Psoas muscle (tissue), 8 donors: ENCODE measurements at places on chromosomes 6 and 20. TPM values are rescaled to one million over a fixed set of nuclear protein-coding genes. Genes with fewer than 3 reads are reported as not detected.

DNA sequence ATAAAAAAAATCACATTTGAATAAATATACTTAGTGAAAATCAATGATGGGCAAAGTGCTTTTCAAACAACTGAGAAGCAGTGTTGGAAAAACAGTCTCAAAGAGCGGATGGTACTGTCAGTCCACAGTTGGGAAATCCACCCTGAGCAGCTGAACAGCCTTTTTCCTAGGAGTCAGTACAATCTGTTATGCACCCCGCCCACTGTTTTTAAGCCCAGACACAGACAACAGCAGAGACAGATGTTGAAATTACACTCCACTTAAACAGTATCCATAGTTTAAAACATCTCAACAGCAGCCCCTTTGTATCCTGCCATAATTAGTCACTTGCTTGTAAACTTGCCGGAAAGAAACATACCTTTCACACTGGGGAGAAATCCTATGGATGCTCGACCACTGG lies 372 bp downstream of the KIAA0408 start:
- H3K27ac ChIP-seq, result peak overlapping the region; percentile 97
- H3K4me3 ChIP-seq, result peak overlapping the region; percentile 79
- H3K27me3 ChIP-seq, result no peaks in the 10 kb centered on the region

DNA sequence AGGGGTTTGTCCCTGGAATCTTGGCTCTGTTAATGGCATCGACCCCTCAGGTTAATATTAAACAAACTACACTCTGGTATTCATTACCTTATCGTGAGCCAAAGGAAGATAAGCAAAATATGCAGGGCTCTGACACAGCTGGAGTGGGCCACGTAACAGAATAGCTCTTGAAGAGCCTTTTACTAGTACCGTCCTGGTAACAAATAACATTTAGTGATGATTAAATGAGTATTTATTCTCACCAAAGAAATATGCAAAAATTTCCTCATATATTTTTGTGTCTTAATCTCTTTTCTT lies 20.1 kb upstream of the UTRN start:
- DNase-seq, result no peak
- H3K27ac ChIP-seq, result peak overlapping the region; percentile 74
- H3K27me3 ChIP-seq, result no peaks in the 10 kb centered on the region
- peaks cover 24% of the 10 kb centered on the region for H3K4me1 ChIP-seq

GRCh38 chr6:140636908-140637402 lies 1262.5 kb upstream of the CITED2 start:
- no peak overlapping the region for H3K4me3 ChIP-seq
- no peaks in the 10 kb centered on the region for H3K27me3 ChIP-seq
- no peak overlapping the region for H3K27ac ChIP-seq
- DNase-seq, result no peak

DNA sequence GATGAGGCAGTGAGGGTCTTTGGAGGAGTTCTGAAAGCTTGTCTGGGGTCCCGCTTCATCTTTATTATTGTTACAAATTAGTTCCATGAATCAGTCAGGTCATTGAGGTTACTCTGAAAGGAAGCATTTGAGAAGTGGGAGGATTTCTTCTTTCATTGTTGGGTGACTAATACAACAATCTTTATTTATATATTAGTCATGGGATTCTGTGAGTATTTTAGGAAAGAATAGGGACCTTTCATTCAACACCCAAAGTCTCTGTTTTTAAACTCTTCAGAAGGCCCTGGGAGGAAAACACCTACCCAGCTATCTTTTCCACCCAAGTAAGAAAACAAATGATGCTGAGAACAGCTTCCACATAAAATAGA lies 98.3 kb downstream of the SOD2 start:
- no peaks in the 10 kb centered on the region for H3K27me3 ChIP-seq
- H3K4me3 ChIP-seq, result no peak overlapping the region
- no peaks in the 10 kb centered on the region for H3K36me3 ChIP-seq
- no peak overlapping the region for H3K27ac ChIP-seq
- DNase-seq, result no peak

DNA sequence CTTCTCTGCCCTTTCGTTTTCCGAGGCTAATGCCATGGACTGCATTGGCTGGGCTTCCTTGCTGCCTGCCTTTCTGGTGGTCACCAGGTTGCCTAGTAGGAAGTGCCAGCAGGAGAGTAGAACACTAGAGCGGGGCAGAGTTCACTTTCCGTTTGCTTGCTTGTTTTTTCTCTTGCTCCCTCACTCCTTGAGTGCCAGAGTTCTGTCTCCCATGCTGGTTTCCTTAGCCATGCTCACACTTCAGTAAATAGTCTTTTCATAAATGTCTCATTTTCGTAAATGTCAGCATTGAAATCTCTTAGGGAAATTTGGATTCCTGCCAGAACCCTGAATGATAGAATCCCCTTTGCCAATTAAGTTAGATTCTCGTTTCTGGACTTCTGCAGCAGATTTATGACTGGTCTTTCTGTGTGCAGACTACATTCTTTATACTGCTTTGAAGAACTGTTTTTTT lies 63.9 kb downstream of the FAM83B start:
- H3K27me3 ChIP-seq, result no peaks in the 10 kb centered on the region
- no peak overlapping the region for H3K4me3 ChIP-seq
- no peaks in the 10 kb centered on the region for H3K36me3 ChIP-seq
- no peak for DNase-seq
- H3K4me1 ChIP-seq, result no peaks in the 10 kb centered on the region
- no peak overlapping the region for H3K27ac ChIP-seq

TNNC2 gene
- total RNA-seq, result 1,390 TPM

DNA sequence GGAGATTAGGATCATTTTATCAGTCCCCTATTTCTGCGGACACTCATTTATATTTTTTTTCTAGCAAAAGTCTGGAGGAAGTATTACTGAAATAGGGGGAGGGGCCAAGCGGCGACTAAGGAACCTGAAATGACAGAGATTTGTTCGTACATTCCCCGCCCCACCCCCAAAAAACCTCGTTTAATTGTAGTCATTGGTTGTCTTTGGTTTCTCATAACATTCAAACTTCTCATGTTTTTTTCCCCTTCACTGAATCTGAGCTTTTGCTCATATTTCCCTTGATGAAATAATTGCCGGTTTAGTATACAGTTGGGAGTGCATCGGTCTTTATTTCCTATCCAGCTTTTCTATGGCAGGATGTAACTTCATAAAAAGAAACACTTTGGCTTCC lies 768 bp upstream of the FYN start:
- no peaks in the 10 kb centered on the region for H3K27me3 ChIP-seq
- no peak overlapping the region for H3K27ac ChIP-seq
- no peaks in the 10 kb centered on the region for H3K4me1 ChIP-seq
- H3K36me3 ChIP-seq, result no peaks in the 10 kb centered on the region
- peak overlapping the region; percentile 72 for H3K4me3 ChIP-seq
- DNase-seq, result peak; percentile 27

CST5 gene
- total RNA-seq, result not detected

DNA sequence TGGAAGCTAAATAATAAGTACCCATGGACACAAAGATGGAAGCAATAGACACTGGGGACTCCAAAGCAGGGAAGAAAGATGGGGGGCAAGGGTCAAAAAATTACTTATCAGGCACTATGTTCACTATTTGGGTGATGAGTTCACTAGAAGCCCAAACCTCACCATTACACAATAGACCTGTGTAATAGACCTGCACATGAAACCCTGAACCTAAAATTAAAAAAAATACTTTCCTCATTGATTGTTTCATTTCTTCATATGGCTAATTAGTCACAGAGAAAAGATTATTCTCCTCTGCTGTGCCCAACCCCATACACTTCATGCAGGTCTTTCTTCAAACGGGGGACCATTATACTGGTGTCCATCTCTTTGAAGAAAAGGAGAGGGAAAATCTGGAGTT lies 213.0 kb upstream of the DTNBP1 start:
- no peak for DNase-seq
- no peak overlapping the region for H3K27ac ChIP-seq
- no peak overlapping the region for H3K4me3 ChIP-seq
- H3K27me3 ChIP-seq, result no peaks in the 10 kb centered on the region
- H3K36me3 ChIP-seq, result no peaks in the 10 kb centered on the region

- DNase-seq, result no peak
- no peak overlapping the region for H3K27ac ChIP-seq
- no peaks in the 10 kb centered on the region for H3K27me3 ChIP-seq
Observed at GRCh38 chr6:19287928-19288327, 549.2 kb upstream of the ID4 start.

GRCh38 chr20:17825960-17826843 lies 126.4 kb downstream of the BANF2 start:
- peak overlapping the region; percentile 53 for H3K27ac ChIP-seq
- no peak for DNase-seq
- H3K4me1 ChIP-seq, result no peaks in the 10 kb centered on the region
- H3K4me3 ChIP-seq, result no peak overlapping the region
- H3K36me3 ChIP-seq, result no peaks in the 10 kb centered on the region

GRCh38 chr6:134070271-134070670 lies 17.8 kb upstream of the SLC2A12 start:
- no peaks in the 10 kb centered on the region for H3K36me3 ChIP-seq
- H3K27ac ChIP-seq, result no peak overlapping the region
- no peak for DNase-seq
- no peaks in the 10 kb centered on the region for H3K4me1 ChIP-seq
- H3K27me3 ChIP-seq, result no peaks in the 10 kb centered on the region
- no peak overlapping the region for H3K4me3 ChIP-seq

GRCh38 chr20:13718171-13718570 lies 66.5 kb downstream of the ESF1 start:
- H3K4me3 ChIP-seq, result no peak overlapping the region
- peaks cover 3% of the 10 kb centered on the region for H3K36me3 ChIP-seq
- no peak overlapping the region for H3K27ac ChIP-seq
- no peak for DNase-seq

PPP1R14C gene
- total RNA-seq, result 22.5 TPM

- no peaks in the 10 kb centered on the region for H3K36me3 ChIP-seq
- DNase-seq, result no peak
- H3K27ac ChIP-seq, result no peak overlapping the region
Observed at GRCh38 chr6:132973514-132973993, 159.2 kb downstream of the RPS12 start.

- H3K27ac ChIP-seq, result no peak overlapping the region
- no peak overlapping the region for H3K4me3 ChIP-seq
- H3K4me1 ChIP-seq, result no peaks in the 10 kb centered on the region
- H3K36me3 ChIP-seq, result no peaks in the 10 kb centered on the region
- H3K27me3 ChIP-seq, result no peaks in the 10 kb centered on the region
Observed at GRCh38 chr6:118783931-118784550, 109.9 kb upstream of the ASF1A start.

TRDN gene
- total RNA-seq, result 565 TPM

FLRT3 gene
- total RNA-seq, result 3.1 TPM

DNA sequence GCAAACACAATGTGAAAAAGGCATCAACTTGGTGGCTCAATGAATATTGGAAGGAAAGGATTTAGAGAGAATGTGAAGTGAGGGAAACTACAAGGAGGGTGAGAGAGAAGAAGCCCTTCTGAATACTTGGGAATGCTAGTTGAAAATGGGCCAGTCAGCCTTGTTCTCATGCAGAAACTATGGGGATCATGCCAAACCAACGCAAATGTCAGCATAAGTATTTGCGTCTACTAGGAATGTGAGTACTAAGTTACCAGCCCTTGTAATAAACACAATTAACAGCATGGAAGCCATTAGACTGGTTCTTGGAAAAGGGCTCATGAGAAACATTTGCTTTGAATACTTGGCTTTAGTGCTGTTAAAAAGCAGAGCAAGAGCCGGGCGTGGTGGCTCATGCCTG lies 54.9 kb upstream of the AIG1 start:
- no peak overlapping the region for H3K4me3 ChIP-seq
- no peak for DNase-seq
- no peaks in the 10 kb centered on the region for H3K36me3 ChIP-seq
- H3K27me3 ChIP-seq, result no peaks in the 10 kb centered on the region
- no peak overlapping the region for H3K27ac ChIP-seq

GRCh38 chr20:2822073-2822472 lies 5.9 kb downstream of the TMEM239 start:
- no peak overlapping the region for H3K4me3 ChIP-seq
- DNase-seq, result no peak
- no peak overlapping the region for H3K27ac ChIP-seq
- H3K36me3 ChIP-seq, result no peaks in the 10 kb centered on the region
- no peaks in the 10 kb centered on the region for H3K4me1 ChIP-seq

DNA sequence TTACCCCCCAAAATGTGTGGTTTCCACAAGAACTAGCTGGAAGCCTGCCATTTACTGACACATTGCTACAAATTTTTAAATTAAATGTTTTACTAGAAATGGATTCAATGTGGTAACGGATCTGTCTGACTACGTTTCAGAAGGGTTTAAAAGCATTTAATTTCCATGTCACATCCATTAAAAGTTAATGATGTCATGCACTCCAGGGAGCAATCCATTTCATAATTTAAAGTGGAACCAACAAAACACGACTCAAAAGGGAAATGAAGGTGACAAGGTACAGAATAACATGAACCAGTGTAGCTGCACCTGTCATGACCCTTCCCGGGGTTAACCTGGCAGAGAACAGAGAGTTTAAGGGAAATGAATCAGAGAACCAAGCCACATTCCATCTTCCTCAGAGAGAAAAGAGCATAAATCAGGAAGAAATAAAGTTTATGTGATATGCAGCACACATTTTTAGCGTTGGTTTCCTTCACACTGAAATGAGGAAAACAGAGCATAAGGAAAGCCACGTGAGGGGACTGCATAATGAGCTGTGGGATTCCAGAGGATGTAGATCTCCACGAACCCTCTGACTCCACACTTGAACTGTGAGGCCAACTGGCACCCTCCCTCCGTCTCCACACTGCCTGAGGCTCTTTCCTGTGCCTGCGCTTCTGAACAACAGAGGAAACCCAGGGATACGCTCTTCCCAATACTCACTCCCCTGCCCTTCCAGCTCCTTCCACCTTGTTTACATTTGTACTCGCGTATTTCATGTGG lies 170.3 kb upstream of the AHI1 start:
- peaks cover 5% of the 10 kb centered on the region for H3K4me1 ChIP-seq
- H3K27me3 ChIP-seq, result no peaks in the 10 kb centered on the region
- no peaks in the 10 kb centered on the region for H3K36me3 ChIP-seq

- H3K27ac ChIP-seq, result peak overlapping the region; percentile 59
- no peaks in the 10 kb centered on the region for H3K27me3 ChIP-seq
- H3K4me1 ChIP-seq, result peaks cover 33% of the 10 kb centered on the region
- no peak for DNase-seq
- no peaks in the 10 kb centered on the region for H3K36me3 ChIP-seq
Observed at GRCh38 chr6:152099446-152100182, 292.1 kb downstream of the ESR1 start.

TAF11 gene
- 25.8 TPM for total RNA-seq

DNA sequence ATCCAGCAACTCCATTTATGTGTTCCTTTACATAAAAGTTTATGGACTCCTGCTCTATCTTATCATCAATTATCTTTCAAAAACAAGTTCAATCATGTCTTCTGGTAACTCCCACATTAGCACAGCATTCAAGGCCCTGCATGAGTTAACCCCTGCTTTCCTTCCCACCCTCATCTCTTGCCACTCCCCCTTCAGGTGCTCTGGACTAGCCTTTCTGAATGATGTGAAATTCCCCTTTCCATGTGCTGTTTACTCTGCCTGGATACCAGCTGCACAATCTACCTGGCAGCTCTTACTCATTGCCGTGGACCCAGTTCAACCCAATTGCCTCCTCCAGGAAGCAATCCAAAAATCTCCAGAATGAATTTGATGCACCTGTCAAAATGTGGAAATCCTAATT lies 11.9 kb downstream of the ADGRF4 start:
- DNase-seq, result no peak
- H3K4me1 ChIP-seq, result peaks cover 1% of the 10 kb centered on the region
- no peak overlapping the region for H3K27ac ChIP-seq
- no peaks in the 10 kb centered on the region for H3K36me3 ChIP-seq

GRCh38 chr6:14009431-14009830 lies 84.7 kb downstream of the RNF182 start:
- H3K4me1 ChIP-seq, result no peaks in the 10 kb centered on the region
- no peaks in the 10 kb centered on the region for H3K36me3 ChIP-seq
- no peak overlapping the region for H3K27ac ChIP-seq
